ENCODE measurements at places on chromosomes 1 and 21. TPM values are rescaled to one million over a fixed set of nuclear protein-coding genes. Genes with fewer than 3 reads are reported as not detected.

DNA sequence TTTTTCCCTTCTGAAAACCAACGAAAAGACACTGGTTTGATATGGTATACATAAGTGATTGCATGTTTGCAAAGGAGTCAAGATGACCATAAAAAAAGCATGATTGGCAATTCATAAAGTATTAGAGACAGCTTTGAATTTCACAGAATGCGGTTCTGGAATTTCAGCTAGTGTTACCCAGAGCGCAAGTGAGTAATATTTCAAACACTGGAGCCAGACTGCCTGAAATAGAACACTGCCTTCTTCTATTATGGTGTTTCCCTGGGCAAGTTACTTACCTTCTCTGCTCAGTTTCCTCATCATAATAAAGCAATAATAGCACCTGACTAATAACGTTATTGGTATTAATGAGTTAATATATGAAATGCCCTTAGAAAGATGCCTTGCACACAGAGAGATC lies 54.7 kb downstream of the NEGR1 start:
- H3K4me3 ChIP-seq = no peak overlapping the region
- no peaks in the 10 kb centered on the region for H3K4me1 ChIP-seq
- no peak for DNase-seq
- H3K27me3 ChIP-seq = no peaks in the 10 kb centered on the region

GRCh38 chr1:228463559-228464455 lies 23.4 kb upstream of the RNF187 start:
- peaks cover 27% of the 10 kb centered on the region for H3K4me1 ChIP-seq
- H3K27me3 ChIP-seq = no peaks in the 10 kb centered on the region
- peak overlapping the region; percentile 42 for H3K4me3 ChIP-seq
- no peak for DNase-seq
- H3K36me3 ChIP-seq = no peaks in the 10 kb centered on the region

DNA sequence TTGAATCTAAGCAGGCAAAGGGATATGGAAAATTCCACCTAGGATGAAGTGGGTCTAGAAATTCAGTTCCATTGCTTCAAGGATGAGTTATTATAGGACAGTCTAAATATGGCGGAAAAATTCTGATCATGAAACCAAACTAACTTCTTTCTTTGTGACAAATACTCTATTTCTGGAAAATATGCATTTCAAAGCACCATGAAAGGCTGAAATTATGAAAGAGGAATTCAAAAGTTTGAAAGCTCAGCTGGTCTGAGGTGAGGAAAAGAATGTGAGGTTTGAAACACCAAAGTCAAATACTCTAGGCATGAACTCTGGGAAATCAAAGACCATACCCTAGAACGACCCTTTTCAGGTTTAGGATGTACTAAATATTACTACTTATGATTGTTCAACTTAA lies 36.4 kb upstream of the COL11A1 start:
- no peaks in the 10 kb centered on the region for H3K27me3 ChIP-seq
- no peak for DNase-seq
- H3K36me3 ChIP-seq = no peaks in the 10 kb centered on the region

The HHAT gene
- 6.4 TPM for total RNA-seq

The TMEM269 gene
- total RNA-seq = not detected

The ADAMTS5 gene
- 19.0 TPM for total RNA-seq

The PGLYRP3 gene
- not detected for total RNA-seq
